ENCODE measurements at places on chromosomes 7 and 10.

GRCh38 chr7:22867003-22867402 is 44.4 kb upstream of the TOMM7 start:
- DNase-seq, result no peak

GRCh38 chr7:129840757-129841156 is 112.0 kb downstream of the UBE2H start:
- DNase-seq, result no peak

- DNase-seq, result no peak
Observed at GRCh38 chr7:28685644-28686417, 272.3 kb downstream of the TRIL start.

DNA sequence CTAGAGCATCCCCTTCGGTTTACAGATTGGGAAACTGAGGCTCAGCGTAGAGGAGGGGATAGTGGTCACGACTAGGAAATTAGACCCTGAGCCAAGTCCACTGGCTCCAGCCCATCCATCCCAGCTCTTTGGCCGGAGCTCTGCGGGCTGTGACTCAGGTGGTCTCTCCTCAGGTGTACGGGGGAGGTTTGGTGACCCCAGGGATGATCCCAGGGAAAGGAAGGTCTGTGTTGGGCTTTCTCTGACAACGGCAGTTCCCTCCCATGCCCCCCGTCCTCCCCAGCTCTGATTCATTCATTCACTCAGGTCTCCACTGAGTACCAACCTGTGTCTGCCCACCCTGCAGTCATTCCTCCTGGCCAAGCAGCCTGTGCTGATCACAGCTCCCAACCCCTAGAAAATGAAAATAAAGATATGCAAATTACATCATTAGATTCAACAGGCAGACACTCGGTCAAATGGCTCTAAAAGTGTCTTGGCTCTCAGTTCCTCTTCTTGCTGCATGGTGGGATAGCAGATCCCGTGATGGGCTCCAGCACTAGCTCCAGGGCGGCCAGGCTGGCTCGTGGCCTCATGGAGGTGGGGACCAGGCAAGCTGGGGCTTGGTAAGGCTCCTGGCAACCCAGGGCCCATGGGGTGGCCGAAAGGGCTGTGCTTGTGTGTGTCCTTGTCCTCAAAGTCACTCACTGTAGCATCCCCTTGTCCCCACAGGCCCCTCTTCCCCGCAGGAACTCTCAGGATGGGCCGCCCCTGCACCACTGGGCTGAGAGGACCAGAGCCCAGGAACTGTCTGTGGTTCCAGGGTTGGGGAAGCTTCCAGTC is 37.8 kb downstream of the CLRN3 start:
- DNase-seq, result no peak

DNA sequence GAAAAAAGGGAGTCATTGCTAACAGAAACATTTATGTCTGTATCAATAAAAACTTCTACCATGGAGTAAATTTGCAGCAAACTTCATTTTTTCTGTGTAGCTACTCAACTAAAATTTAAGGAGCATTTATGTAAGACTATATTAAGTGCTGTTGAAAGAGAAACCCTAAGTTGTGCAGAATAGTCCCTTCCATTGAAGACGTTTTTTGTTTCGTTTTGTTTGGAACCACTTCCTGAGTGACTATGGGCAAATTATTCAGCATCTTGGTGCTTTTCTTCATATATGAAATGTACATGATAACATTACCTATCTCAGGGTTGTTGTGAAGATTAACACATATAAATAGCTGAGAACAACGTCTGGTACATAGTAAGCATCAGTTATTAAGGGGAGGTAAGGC is 24.3 kb downstream of the SEM1 start:
- no peak for DNase-seq

- no peak for DNase-seq
Observed at GRCh38 chr10:68435803-68436202, 28.7 kb upstream of the RUFY2 start.

DNA sequence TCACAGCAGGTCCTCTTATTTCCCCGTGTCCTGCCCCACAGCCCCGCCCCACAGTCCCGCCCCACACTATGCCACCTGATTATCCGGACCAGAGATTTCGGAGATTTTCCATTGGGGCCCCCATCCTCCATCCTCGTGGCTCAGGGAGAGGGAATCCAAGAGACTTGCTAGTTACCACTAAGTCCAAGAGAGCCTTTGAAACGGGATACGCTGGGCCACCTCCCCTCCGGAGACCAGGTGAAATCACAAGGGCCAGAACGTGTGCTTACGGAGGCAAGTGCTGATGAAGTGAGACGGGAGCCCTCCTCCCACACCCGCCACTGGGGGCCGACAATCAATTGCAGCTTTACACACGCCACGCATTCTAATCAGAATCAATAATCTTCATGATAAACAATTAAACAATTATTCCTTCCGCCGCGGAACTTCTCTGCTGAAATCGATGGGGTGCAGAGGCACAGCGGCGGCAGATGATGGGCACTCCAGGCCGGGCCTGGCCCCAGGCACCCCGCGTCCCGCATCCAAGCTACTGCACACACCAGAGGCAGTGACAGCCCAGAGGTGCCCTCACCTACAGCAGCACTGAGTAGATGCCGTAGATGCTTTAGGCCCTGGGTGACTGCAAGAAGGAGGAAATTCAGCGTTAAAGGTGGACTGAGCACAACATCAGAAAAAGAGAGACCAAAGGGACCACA is 534.0 kb upstream of the FOXK1 start:
- DNase-seq, result no peak

- no peak for DNase-seq
Observed at GRCh38 chr7:107048783-107049418, 4.4 kb downstream of the PRKAR2B start.

DNA sequence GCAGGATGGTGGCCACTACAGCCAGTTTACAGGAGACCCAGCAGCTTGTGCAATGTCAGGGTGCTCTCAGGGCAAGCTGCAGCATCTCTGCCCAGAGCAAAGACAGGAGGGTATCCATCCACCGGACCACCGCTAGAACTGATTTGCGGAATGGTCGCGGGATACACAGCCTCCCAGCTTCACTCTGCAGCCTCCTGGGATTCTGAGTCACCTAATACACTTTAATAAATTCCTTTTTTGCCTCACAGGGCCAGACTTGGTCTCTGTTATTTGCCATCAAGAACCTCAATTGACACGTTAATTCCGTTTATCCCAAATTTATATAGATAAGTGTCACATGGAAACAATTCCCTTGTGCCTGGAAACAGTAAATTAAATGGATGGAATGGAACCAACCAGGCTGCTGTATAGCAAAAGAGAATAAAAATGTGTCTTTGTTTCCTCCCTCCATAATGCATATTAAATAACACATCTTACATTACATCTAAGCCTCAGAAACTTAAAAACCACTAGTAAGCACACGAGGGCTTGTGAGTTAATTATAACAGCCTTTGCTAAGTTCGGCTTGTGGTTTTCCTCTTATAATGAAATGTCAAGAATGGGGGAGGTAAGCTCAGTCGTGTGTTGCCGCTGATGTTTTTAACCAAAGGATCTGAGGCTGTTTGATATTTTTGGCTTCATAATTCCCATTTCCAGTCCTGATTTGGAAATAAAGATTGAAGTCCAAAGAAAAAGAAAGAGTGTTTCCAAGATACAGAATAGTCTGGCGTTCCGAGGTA is 52.1 kb downstream of the ADRB1 start:
- no peak for DNase-seq

All from stimulated activated CD4-positive, alpha-beta T cell treated with anti-CD3 and anti-CD28 coated beads, Interleukin-12 subunit alpha, Interleukin-12 subunit beta, amount 100 ng/mL, for 4 hours (primary cell).